ENCODE measurements at places on chromosomes 13 and 19.

DNA sequence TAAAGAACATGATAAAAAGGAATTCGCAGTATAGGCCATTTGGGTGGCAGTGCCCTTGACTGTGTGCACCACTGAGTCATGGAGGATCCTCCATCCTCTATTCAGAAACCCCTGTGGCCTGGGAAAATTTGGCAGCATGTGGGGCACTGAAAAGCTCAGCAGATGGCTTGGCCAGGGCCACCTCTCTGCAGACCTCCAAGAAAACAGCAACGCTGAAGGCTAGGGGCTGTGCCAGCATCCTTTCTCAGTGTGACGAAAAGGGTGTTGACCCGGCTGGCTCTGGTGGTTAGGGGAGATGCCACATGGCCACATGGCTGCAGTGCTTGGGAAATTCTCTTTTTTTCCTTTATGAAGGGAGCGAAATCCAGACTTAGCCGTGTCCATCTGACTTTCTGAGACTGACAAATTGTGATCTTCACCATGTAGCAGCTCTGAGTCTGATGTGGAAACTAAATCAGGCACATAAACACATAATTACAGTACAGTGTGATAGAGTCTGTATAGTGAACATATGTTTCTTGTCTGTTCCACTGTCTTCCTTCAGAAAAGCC, 178.0 kb downstream of the KCTD12 start:
- no peak for DNase-seq

DNA sequence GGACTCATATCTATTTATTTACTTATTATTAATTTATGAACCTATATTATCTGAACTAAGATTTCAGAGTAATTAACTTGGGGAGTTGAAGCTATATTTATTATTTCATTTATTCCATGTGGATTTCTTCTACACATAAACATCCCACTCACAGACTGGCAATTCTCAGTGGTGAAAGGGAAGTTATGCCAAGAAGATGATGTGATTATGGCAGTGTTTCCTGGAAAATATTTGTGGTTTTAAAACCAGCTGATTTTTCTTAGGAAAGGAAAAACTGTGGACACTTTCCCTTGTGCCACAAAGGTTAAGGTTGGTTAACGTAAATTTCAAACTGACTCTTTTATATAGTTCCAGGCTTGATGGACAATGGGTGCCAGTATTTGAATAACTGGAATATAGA, 513.1 kb downstream of the SLITRK6 start:
- no peak for DNase-seq

DNA sequence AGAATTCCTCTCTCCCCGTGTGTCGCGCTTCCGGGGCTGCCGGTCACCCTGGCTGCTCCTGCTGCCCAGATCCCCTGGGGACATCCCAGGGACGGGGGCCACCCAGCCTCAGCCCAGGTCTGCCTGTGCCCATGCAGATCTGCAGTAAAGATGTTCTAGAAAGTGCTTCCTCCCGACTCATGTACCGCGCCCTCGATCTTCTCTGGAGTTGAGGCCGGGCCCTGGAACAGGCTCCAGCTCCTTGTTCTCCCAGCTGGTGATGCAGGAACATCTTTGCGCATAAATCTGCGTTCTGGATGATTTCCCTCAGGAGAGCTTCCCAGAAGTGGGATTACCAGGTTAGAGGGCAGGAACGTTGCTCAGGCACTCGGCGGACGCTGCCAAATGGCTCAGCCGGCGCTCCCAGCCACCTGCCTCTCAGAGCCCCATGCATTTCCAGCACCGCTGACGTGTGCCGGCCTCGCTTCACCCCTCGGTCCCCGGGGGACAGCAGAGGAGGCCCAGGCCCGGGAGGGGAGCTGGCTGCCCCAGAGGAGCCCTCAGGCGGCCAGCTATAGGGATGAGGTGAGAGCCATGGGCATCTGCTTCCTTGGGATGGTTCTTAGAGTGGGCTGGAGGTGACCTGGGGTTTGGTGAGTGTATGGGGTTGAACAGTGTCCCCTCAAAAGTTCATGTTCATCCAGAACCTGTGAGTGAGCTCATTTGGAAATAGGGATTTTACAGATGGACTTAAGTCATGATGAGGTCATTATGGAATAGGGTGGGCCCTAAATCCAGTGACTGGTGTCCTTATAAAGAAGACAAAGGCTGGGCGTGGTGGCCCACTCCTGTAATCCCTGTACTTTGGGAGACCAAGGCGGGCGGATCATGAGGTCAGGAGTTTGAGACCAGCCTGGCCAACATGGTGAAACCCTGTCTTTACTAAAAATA, 42.6 kb downstream of the CRTC1 start:
- DNase-seq, result no peak

- DNase-seq, result no peak
Observed at GRCh38 chr19:4970558-4971423, 1.9 kb downstream of the KDM4B start.

- no peak for DNase-seq
Observed at GRCh38 chr13:84641491-84641890, 759.2 kb upstream of the SLITRK1 start.

GRCh38 chr19:53961523-53962356, 997 bp upstream of the CACNG8 start:
- no peak for DNase-seq

GRCh38 chr19:18431351-18432197, 6.4 kb downstream of the ISYNA1 start:
- no peak for DNase-seq

GRCh38 chr19:4980838-4981680, 12.1 kb downstream of the KDM4B start:
- no peak for DNase-seq

- DNase-seq, result no peak
Observed at GRCh38 chr19:732148-733069, 18.5 kb upstream of the MISP start.

DNA sequence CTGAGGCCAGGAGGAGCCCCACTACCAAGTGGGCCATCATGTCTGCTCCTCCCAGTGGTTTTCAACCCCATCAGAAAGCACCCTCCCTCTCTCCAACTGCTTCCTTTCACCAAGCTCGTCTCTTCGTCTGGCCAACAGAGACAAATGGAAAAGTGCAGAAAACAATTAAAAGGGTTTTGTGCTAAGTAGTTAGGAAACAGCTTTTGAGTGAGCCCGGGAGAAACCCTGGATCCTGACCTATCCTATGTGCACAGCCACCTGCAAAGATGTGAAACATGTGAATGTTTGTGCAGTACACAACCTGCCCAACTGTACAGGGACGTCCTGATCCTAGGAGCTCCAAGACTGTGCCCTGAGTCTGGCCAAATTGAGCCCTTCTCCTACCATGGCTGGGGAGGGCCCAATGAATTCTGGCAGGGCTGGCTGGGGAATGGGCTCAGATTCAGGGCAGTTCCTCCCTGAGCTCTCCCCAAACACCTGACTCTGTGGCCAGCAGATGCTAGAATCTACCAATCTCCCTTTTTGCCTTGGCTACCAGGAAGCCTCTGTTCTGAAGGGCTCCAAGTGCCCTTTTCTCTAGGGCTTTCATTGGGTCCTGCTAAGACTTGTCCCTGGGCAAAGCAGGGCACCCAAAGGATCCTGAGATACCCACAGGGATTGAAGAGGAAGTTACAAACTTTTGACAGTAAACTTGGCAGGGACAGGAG, 7.9 kb downstream of the TLE5 start:
- DNase-seq, result no peak

GRCh38 chr13:88857256-88857655, 1186.1 kb downstream of the SLITRK5 start:
- DNase-seq, result no peak

DNA sequence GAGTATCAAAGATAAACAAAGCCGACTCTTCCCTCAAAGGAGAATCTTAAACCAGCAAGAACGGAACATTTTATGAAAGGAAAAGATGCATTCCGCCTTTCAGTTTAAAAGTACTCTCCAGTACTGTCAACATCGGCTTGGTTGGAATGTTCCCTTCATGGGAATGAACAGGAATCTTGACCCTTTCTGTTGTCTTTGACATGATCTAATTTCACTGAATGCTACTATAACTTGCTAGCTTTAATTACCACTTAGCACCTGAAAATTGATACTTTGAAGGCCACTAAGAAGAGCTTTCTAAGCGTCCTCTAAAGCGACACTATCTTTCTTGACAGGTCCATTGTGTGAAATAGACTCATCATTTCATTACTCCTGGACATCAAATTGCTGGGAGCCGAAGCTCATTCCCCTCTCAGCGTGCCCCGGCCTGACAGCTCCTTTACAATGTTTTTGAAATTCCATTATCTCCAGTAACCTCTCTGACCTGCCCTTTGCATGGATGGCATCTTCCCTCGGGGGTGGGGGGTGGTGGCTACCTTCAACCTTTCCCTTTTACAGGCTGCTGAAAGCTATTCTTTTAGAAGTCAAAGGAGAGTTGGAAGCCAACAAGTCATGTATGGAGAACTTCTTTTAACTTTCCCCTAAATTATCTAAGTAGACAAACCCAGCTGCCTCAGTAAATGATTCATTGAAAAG, 67.9 kb downstream of the EFNB2 start:
- no peak for DNase-seq

DNA sequence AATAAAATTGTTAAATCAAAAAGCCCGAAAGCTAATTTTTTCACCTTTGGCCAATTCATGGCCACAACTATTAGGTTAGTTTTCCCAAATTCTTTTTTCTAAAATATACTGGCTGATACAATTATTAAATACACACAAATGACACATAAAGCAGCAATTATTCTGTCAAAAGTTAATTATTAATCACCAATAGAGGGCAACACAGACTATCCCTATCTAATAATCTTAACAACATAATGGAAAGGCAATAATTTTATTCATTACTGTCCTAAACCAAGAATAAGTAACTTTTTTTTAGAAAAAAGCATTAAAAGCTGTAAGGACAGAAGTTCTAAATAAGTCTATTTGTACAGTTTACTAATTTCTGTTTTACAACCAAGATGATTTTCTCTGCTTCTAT, 51.7 kb downstream of the KATNAL1 start:
- no peak for DNase-seq

- DNase-seq, result no peak
Observed at GRCh38 chr13:99909836-99910619, 61.5 kb downstream of the ZIC5 start.

DNA sequence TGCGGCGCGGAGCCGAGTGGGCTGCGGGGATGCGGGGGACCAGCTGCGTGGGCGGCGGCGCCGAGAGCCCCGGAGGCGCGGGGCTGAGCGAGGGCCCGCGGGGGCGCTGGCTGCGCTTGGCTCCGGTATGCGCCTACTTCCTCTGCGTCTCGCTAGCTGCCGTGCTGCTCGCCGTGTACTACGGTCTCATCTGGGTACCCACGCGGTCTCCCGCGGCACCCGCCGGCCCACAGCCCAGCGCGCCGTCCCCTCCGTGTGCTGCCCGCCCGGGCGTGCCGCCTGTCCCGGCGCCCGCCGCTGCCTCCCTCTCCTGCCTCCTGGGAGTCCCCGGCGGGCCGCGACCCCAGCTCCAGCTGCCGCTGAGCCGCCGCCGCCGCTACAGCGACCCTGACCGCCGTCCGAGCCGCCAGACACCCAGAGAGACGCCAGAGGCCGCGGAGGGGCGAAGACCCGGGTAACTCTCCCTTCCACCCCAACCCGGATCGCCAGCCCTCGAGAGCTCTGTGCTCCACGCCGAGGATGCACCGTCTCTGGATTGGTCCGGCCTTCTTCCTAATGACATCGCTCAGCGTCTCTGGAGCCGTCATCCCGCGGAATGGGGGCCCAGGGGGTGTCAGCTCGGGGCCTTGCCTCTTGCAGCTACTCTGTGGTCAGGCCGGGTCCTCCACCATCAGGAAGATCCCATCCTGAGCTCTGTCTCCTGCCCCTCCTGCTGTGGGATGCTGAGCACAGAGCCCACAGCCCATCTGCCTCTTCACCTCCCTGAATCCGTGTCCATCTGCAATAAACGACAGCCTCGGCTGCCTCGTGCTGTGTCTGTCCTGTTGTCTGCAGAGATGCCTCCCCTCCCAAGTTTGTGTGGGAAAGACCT, 441 bp downstream of the INAFM1 start:
- no peak for DNase-seq

- peak; percentile 17 for DNase-seq
Observed at GRCh38 chr13:24502533-24503378, 9.8 kb downstream of the PARP4 start.

DNA sequence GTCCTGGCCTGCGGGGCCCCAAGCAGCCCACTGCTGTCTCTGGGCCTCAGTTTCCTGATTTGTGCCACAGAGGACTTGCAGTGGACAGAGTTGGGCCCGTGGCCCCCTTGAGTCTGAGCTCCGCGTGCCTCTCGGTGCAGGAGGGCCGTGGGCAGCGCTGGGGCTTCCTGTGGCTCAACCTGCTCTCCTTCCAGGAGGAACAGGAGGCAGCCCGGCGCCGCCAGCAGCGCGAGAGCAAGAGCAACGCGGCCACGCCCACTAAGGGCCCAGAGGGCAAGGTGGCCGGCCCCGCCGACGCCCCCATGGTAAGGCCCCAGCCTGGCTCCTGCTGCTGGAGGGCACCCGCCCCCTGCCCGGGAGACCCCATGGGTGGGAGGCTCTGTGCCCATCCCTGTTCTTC, 25.9 kb downstream of the PLEKHJ1 start:
- no peak for DNase-seq

GRCh38 chr13:19618977-19619376, 14.5 kb upstream of the MPHOSPH8 start:
- peak; percentile 40 for DNase-seq

GRCh38 chr19:11560404-11561051, 1.5 kb upstream of the ELOF1 start:
- peak; percentile 91 for DNase-seq

GRCh38 chr13:22018836-22019210, 347.9 kb downstream of the FGF9 start:
- no peak for DNase-seq

- no peak for DNase-seq
Observed at GRCh38 chr13:95437561-95437960, 115.0 kb upstream of the CLDN10 start.

DNA sequence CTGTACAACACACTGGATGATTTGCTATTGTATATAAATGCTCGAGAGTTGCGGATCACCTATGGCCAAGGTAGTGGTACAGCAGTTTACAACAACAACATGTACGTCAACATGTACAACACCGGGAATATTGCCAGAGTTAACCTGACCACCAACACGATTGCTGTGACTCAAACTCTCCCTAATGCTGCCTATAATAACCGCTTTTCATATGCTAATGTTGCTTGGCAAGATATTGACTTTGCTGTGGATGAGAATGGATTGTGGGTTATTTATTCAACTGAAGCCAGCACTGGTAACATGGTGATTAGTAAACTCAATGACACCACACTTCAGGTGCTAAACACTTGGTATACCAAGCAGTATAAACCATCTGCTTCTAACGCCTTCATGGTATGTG, 21.5 kb downstream of the OLFM4 start:
- DNase-seq, result no peak
